Left lobe of liver (tissue), 2 donors: ENCODE measurements at places on chromosomes 2 and 18.

DNA sequence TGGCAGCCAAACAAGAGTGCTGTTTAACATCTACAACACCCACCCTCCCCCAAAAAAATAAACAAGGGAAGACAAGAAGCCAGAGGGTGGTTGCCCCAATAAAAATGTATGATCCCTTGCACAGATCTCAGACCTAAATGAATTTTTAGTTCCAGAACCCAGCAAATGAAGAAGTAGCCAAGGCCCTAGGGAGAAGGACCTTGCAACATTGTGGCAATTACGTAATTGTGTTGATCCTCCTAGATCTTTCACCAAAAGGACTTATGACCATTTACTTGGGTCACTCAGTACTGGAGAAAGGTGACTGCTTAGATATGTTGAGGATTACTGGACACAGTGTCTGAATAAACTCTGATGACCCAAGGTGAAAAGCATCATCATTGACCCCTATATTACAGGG, 1393.8 kb downstream of the LRP1B start:
- DNase-seq = no peak

- no peak for DNase-seq
Measured at GRCh38 chr2:155250800-155251199, 552.3 kb downstream of the KCNJ3 start.

DNA sequence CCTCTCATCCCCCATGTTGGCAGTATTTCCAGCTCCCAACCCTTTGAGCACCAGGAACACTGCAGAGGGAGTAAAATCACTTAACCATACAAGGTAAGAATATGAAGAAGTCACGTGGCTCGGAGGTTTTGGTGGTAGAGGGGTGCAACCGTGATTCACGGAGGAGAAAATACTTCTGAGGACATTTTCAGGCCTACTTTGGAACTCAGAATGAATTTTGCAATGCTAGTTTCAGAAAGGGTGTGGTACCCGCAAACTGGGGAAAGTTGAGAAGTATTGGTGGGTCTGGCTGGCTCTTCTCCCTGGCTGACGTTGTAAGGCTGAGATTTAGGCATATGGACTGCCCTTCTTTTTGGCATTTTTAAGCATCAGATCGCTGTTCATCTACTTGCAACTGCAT, 442 bp downstream of the SERPINB5 start:
- DNase-seq = no peak

DNA sequence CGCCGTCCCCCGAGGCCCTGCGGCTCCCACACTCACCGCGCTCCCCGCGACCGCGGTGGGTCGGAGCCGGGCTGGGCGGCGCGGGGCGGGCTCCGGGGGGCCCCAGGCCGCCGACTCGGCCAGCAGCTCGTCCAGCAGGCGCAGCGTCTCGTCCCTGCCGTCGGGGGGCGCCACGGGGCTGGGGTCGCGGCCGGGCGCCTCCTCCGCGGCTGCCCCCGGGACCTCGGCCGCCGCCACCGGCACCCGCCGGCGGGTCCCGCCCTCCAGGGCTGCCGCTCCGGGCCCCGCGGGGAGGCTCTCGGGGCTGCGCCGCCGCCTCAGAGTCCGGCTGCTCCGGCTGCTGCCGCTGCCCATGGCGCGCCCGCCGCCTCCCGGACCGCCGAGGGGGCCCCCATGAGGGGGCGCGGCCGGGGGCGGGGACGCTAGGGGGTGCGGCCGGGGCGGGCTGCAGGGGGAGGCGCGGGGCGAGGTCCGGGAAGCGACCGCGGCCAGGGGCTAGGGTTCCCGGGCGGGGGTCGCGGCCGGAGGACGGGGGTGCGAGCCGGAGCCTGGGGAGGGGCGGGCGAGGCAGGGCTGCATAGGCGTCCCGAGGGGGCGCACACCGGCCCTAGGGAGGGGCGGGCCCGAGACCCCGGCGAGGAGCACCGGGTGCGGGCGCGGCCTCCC, at the start of gene CYS1:
Gene CYS1 (minus strand): TSS at position 542 of the 666 bp plus-strand sequence. CDS start 188 bp downstream, at position 354.
- DNase-seq = no peak

GRCh38 chr18:80210312-80211083, 36.8 kb downstream of the PARD6G start:
- DNase-seq = peak; percentile 32
